ENCODE measurements at places on chromosomes 7 and 10.

- H3K4me1 ChIP-seq: peaks cover 12% of the 10 kb centered on the region
- H3K27ac ChIP-seq: no peak overlapping the region
- H3K4me3 ChIP-seq: no peak overlapping the region
Measured at GRCh38 chr7:94588075-94588474, 67.9 kb downstream of the SGCE start.

DNA sequence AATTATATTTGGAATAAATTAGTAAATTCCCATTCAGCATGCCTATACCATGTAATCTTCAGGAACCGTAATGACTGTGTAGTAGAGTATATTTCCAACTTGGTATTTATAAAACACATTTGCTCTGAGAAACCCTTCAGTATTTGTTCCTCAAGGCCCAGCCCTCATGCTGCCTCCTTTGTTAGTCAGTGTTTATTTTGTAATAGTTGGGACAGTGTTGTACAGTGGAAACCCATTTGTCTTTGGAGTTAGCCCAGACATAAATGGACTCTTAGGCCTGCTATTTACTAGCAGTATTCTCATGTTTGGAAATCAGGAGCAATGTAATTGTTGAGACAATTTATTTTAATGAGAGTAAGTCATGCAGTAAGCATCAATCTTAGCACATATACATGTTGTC, 686.9 kb downstream of the AUTS2 start:
- no peak overlapping the region for H3K27ac ChIP-seq
- H3K4me1 ChIP-seq: no peaks in the 10 kb centered on the region
- H3K4me3 ChIP-seq: no peak overlapping the region
- H3K36me3 ChIP-seq: no peaks in the 10 kb centered on the region
- DNase-seq: no peak

DNA sequence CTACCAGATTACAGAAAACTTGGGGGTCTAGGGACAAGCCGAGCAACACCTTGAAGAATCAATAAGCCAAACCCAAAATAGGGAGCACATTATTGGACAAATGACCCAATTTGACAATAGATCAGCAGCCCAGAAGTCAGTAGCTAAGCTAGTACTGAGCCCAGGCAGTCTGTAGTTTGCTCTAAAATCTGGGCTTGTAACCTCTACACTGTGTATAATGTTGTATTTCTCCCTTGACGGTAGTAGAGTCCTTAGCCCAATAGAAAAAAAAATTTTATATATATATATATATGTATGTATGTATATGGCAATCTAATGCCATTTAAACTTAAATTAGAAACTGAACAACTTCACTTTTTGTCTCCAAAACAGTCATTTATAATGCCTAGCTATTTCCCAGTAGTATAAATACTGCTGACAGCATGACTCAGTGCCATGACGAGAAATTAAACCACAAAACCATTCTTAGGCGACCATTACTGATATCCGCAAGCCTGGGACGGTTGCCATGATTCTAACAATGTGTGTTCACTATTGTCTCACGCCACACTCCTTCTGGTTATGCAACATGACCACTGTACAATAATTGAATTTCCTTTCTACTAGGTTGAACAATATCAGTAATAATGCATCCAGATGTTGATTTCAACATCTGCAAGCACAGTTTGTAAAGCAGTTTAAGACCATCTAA, 110.5 kb downstream of the IPMK start:
- DNase-seq: no peak
- H3K4me1 ChIP-seq: no peaks in the 10 kb centered on the region
- H3K36me3 ChIP-seq: no peaks in the 10 kb centered on the region
- peaks cover 13% of the 10 kb centered on the region for H3K27me3 ChIP-seq
- H3K4me3 ChIP-seq: no peak overlapping the region
- no peak overlapping the region for H3K27ac ChIP-seq

DNA sequence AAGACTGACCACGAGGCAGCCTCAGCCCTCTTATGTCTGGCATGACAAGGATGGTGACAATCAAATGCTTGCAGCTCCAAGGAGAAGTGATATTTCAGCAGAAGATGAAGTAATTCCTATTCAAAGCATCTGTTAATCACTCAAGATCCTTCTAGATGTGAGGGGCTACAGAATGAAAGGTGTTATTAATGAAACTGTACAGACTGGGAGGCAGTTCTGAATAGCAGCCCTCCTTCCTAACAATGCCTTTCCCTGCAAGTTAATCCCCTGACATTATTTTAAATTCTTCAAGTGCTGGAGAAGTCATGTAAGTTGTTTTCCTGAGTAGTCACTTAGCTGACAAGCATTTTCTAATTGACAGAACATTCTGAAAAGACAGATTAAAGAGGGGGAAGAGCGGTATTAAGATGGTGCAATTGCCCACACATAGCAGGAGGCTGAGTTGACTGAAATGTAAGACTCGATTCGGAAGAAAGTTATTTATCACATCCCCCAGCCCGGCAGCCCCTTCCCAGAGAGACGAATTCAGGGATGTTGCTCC, 300.8 kb downstream of the GRID1 start:
- H3K27me3 ChIP-seq: peaks cover 43% of the 10 kb centered on the region
- DNase-seq: no peak
- no peaks in the 10 kb centered on the region for H3K36me3 ChIP-seq
- H3K27ac ChIP-seq: no peak overlapping the region
- H3K4me1 ChIP-seq: no peaks in the 10 kb centered on the region

DNA sequence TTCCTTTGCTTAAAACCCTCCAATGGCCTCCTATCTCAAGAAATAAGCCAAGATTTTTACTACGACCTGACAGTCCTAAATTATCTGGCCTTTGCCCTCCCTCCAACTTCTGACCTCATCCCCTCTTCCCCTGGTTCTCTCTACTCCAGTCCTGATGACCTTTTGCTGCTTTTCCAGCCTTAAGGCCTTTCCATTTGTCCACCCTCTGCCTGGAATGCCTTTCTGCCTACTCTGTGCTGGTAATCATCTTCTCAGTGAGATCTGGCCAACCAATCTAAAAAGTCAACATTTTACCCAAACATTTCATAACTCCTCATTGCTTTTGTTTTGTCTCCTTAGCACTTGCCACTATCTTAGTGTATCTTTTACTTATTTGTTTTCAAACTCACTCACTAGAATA, 75.7 kb downstream of the VPS41 start:
- no peak overlapping the region for H3K27ac ChIP-seq
- H3K4me3 ChIP-seq: no peak overlapping the region
- no peaks in the 10 kb centered on the region for H3K36me3 ChIP-seq
- H3K4me1 ChIP-seq: peaks cover 17% of the 10 kb centered on the region

DNA sequence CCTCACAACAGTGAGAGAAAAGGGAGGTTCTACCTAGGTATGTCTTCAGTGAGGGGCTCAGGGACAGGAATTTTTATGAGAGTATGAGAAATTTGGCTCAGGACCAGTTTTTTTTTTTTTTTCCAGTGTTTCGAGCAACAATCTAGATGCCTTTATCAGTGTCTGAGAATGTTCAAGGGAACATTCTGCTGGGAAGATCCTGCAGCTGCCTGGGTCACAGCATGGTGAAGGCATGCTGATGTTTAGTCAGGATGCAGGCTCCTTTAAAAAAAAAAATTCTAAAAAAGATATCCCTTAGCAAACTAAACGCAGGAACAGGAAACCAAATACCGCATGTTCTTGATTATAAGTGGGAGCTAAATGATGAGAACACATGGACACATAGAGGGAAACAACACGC, 31.0 kb downstream of the SBDS start:
- no peak overlapping the region for H3K27ac ChIP-seq
- no peak overlapping the region for H3K4me3 ChIP-seq
- DNase-seq: no peak
- H3K4me1 ChIP-seq: no peaks in the 10 kb centered on the region

DNA sequence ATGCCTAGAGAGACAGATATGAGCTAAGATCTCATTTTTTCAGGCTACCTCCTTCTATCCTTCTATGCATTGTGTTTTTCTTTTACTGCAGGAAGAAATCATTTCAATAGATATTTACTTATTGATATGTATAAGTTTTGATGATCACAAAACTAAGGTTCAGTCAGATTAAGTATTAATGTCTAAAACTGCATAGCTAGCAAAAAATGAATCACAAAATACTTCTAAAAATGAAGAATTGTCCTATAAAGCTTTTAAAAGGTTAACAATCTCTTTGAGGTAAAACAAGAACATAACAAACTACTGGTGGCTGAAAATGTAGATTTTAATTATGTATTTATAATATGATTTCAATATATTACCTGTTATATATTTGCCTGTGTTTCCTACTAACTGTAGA, 632.9 kb upstream of the LRRTM3 start:
- peaks cover 15% of the 10 kb centered on the region for H3K4me1 ChIP-seq
- no peaks in the 10 kb centered on the region for H3K27me3 ChIP-seq

GRCh38 chr10:63209705-63210104, 76.6 kb downstream of the NRBF2 start:
- H3K4me3 ChIP-seq: no peak overlapping the region
- H3K4me1 ChIP-seq: peaks cover 87% of the 10 kb centered on the region
- no peaks in the 10 kb centered on the region for H3K27me3 ChIP-seq
- peaks cover 52% of the 10 kb centered on the region for H3K36me3 ChIP-seq
- peak overlapping the region; percentile 31 for H3K27ac ChIP-seq

DNA sequence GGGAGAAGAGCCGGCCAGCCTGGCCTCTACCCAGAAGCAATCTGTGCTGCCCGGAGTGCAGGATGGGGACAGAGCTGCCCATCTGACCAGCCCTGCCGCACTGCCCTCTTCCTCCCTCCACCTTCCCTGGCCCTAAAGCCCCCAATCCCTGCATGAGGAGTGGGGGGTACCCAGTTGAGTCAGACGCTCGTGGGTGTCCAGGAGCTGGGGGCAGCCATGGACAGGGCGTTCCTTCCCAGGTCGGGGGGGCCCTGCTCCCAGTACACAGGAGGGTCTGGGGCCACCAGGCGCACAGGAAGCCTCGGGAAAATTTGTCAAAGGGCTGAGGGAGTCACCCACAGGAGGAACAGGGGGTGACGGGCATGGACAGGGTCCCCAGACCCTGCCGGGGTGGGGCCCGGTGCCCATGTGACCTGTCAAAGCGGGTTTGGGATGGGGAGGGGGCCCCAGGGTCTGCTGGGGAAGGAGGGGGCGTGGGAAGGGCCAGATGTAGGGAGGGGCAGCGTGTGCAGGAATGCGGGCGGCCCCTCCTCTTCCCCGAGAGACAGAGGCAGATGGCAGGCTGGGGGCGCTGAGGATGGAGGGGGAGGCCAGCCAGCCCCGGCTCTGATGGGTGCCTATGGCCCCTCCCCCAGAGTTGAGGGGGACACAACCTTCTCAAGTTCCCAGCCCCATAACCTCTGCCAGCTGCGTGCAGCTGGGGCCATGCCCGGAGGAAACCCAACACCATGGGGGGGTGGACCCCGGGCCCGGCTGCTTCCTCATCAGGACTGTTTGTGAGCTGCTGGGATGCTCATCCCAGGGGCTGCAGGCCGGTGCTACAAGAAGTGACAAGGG, 21.5 kb upstream of the GRIFIN start:
- no peak overlapping the region for H3K27ac ChIP-seq
- H3K36me3 ChIP-seq: no peaks in the 10 kb centered on the region
- peaks cover 36% of the 10 kb centered on the region for H3K27me3 ChIP-seq

- no peaks in the 10 kb centered on the region for H3K36me3 ChIP-seq
- peaks cover 4% of the 10 kb centered on the region for H3K4me1 ChIP-seq
- H3K27ac ChIP-seq: no peak overlapping the region
- peaks cover 67% of the 10 kb centered on the region for H3K27me3 ChIP-seq
Measured at GRCh38 chr10:96283756-96284155, 12.4 kb upstream of the BLNK start.

GRCh38 chr10:73886085-73886529, 11.8 kb upstream of the CAMK2G start:
- H3K27ac ChIP-seq: peak overlapping the region; percentile 87
- H3K4me3 ChIP-seq: no peak overlapping the region
- peak; percentile 58 for DNase-seq
- H3K27me3 ChIP-seq: peaks cover 5% of the 10 kb centered on the region
- peaks cover 32% of the 10 kb centered on the region for H3K4me1 ChIP-seq

DNA sequence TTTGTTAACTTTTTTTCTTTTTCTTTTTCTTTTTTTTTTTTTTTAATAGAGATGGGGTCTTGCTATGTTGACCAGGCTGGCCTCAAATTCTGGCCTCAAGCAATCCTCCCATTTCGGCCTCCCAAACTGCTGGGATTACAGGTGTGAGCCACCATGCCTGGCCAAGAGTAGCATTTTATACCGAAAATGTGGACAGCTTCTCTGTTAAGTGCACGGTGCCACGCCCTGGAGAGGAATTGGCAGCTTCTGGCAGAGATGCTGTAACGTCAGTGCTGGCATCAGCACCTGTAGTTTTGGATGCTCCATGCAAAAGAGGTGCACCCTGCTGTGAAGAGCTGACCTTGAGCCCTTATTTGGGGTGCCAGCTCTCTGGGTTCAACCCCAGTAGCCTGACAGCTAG, 18.2 kb downstream of the IL15RA start:
- H3K4me3 ChIP-seq: no peak overlapping the region
- H3K27me3 ChIP-seq: no peaks in the 10 kb centered on the region
- no peak overlapping the region for H3K27ac ChIP-seq
- no peaks in the 10 kb centered on the region for H3K4me1 ChIP-seq
- H3K36me3 ChIP-seq: peaks cover 49% of the 10 kb centered on the region

DNA sequence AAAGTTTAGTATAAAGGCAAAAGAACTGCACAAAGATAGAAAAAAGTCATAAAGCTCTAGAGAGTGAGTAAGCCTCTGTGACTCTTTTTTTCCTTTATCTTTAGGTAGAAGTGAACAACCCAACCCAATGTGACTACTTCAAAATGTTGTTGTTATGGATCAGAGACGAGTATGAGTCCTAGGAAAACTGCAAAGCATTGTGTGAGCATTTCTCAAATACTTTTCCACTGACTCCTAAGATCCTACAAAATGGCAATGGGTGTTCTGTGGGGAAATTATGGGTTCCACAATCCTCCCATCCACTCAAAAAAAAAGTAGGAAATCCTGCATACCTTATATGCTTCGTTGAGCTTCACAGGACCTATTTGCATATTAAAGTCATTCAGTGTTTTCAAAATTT, 177.1 kb downstream of the DGKI start:
- no peaks in the 10 kb centered on the region for H3K27me3 ChIP-seq
- H3K27ac ChIP-seq: no peak overlapping the region
- peaks cover 17% of the 10 kb centered on the region for H3K4me1 ChIP-seq

- peak within 1 kb of the TSS; percentile 38 for H3K4me3 ChIP-seq
- H3K4me1 ChIP-seq: peaks cover 19% of the 10 kb centered on the region
- H3K36me3 ChIP-seq: no peaks in the 10 kb centered on the region
- H3K27ac ChIP-seq: no peak within 1 kb of the TSS
Measured at GRCh38 chr10:22345301-22346095, at the start of gene SPAG6. TSS of gene SPAG6 (plus strand) at chr10:22345496. CDS start at chr10:22345612, 116 bp downstream.

DNA sequence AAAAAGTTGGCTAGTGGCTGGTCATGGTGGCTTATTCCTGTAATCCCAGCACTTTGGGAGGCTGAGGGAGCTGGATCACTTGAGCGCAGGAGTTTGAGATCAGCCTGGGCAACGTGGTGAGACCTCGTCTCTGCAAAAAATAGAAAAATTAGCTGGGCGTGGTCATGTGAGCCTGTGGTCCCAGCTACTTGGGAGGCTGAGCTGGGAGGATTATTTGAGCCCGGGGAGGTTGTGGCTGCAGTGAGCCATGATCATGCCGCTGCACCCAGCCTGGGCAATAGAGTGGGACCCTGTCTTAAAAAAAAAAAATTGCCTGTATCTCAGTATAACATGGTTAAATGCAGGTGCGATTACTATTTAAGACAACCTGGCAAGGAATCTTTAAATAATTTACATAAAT, 61.0 kb downstream of the ADD3 start:
- no peaks in the 10 kb centered on the region for H3K36me3 ChIP-seq
- H3K27me3 ChIP-seq: no peaks in the 10 kb centered on the region
- no peak overlapping the region for H3K4me3 ChIP-seq
- H3K4me1 ChIP-seq: peaks cover 99% of the 10 kb centered on the region

- no peaks in the 10 kb centered on the region for H3K36me3 ChIP-seq
- H3K27ac ChIP-seq: peak overlapping the region; percentile 59
- H3K4me3 ChIP-seq: peak overlapping the region; percentile 28
Measured at GRCh38 chr10:30999070-30999712, 32.5 kb downstream of the ZNF438 start.

GRCh38 chr10:52442576-52442975, 128.5 kb downstream of the DKK1 start:
- no peak overlapping the region for H3K4me3 ChIP-seq
- DNase-seq: no peak
- H3K27ac ChIP-seq: no peak overlapping the region
